B cell (primary cell): ENCODE measurements at places on chromosomes 1 and 21.

DNA sequence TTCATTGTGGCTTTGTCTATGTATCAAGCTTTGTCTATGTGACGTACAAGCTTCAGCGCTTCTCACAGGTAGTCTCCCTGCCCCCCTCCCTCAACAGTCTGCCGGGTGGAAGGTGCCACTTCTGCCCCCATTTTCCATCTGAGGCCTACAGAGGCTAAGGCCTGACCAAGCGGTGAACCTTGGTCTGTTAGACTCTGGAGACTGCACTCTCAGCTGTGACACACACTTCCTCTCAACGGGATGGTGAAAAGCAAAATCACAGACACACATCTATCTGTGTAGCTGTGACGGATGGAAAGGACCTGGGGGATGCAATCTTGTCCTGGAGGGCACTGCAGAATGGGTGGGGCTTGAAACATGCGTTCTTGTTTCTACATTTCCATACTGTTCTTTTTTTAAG is 152.9 kb upstream of the EDN2 start:
- peak; percentile 38 for DNase-seq

DNA sequence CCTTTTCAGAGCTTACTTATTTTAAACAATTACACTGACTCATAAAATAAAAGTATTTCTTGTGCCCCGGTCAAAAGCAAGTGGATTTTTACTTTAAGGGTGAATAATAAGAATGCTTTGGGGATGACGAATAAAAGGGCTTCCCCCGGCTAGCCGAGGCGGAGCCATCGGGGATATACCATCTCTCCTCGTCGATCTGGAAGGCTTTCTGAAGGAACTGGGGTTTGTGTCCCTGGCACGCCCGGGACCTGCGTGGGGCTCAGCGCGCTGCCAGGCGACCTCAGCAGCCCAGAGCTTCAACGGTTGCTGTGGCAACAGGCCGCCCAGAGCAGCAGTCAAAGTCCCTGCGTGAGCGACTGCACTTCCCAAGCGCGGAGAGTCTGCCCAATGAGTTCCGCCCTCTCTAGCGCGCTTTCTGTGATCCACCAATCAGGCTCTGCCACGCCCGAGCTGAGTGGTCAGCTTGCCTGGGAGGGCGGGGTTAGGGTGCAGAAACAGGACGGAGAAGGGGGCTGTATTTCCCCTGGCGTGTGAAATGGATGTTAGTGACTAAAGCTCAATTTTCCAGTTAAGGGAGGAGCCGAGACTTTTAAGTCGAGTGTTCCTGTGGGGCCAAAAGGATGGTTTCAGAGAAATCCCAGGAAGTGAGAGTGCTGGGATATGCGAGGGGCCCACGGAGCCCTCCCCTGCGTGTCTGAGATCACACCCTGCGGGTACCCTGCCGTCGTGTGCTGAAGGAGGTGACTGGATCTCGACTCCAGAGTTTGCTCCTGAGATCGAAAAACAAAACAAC is 33.0 kb upstream of the MGST3 start:
- DNase-seq, result peak; percentile 91

DNA sequence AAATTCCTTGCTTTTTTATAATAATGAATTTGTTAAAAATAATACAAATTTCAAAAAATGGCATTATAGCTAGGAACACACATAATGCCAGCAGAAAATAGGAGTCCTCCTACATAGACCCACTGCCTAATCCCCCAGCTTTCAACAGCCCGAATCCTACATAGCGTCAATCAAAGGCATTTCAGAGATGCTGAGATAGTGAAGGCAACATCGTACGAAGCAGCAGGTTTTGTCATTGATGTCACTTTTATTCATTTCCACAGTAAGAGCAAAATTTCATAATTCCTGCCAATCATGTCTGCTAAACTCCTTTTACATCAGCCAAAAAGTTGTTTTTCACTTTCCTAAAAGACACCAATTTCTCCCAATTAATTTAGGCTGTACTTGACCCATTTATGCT is 94.1 kb downstream of the GREM2 start:
- no peak for DNase-seq

DNA sequence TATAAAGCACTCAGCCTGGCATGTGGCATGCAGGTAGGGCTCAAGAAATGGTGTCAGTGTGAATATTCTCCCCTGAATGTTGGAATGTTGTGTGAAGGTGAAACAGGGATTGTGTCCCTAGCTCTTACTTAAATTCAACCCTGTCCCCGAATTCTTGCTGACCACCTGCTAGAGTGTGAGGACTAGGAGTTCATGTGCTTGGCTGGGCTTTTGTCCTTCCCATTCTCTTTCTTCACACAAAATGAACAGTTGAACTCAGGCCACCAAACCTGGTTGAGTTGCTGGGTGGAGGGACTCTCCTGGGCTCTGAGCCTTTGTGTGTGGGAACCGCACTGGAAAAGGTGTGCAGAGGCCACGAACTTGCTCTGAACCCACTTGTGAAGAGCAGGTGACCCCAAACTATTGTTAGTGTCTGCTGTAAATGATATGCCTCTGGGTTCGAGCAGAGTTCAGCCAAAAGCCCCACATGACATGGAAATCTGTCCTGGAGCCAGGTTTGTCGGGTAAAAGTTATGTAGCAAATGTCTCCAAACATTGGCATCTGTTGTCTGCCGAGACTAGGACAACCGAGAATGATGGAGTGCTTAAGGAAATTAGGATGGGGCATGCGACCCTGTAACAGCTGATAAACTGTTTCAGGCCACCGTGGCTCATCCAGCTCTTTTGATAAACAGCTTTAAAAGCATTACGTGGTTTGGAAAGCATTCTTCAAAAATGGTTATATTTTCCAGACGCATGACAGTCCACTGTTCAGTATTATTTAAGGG is 144.2 kb downstream of the DHRS3 start:
- no peak for DNase-seq

- DNase-seq, result no peak
These were observed 21.9 kb downstream of the GPR52 start for GRCh38 chr1:174469687-174470086.

- DNase-seq, result no peak
These were observed 24.4 kb downstream of the MRPL39 start for GRCh38 chr21:25582888-25583287.

DNA sequence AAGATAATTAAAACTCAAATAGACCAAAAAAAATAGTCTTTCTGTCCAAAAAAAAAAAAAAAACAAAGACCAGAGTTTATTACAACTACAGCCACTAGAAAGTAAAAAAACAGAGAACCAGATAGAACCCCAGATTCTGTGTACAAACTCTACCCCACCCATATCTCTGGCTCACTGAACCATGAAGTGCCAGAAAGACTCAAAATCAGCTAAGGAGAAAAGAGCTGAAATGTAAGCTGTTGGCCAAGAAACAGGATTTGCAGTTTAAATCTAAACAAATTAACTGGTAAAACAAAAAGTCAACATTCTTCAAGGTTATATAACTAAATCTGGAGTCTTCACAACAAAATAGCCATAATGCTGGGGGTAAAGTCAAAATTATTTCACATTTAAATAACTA is 278.9 kb downstream of the SEC16B start:
- DNase-seq, result no peak

DNA sequence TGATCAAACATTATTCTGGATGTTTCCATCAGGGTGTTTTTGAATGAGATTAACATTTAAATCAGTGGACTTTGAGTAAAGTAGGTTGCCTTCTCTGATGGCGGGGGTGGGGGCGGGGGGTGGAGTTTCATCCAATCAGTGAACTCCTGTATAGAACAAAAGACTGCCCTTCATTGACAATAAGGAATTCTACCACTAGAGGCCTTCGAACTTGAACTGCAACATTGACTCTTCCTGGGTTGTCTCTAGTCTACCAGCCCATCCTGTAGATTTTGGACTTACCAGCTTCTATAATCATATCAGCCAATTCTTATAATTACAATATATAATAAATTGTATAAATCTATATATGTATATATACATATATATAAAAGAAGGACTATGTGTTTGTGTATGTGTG is 520.4 kb upstream of the CXADR start:
- no peak for DNase-seq

DNA sequence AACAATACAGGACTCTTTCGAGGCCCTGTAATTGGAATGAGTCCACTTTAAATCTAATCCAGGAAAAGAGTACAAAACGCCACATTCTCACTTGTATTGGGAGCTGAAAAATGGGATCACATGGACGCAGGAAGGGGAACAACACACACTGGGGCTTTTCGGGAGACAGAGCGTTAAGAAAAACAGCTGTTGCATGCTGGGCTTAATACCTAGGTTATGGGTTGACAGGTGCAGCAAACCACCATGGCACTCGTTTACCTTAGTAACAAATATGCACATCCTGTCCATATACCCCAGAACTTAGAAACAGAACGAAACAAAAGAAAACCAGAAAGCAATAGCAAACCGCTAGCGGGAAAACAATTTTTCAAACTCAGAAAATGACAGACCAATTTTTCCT is 1532.7 kb upstream of the TPTE start:
- no peak for DNase-seq

- no peak for DNase-seq
These were observed 98.5 kb upstream of the IFFO2 start for GRCh38 chr1:19055001-19055400.

GRCh38 chr1:8004803-8005573 is 21.1 kb downstream of the ERRFI1 start:
- DNase-seq, result no peak

DNA sequence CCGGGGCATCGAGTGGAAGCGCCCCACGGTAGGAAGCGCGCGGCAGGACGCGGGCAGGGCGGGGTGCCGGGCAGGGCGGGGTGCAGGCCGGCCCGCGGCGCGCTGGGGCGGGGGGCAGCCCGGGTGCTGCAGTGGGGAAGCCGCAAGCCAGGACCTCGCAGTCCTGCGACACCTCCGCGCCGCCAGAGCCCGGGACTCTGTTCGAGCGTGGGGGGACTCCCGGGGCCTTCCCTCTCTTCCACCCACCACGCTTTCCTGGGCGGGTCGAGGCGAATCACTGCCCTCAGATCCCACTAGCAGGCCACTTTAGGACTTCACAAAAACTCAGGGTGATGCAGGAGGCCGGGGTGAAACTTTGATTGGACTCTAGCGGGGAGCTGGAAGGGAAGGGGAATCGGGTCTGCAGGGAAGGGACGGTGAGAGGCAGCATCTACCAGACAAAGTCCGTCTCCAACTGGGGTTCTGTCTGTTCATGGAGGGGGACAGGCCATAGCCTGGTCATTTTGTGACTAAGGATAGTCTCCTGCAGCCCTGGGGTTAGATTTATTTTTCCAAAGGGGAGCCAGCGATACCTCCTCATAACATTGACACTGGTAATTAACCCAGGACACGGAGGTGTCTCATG is 623 bp downstream of the CAPN2 start:
- DNase-seq, result no peak

- no peak for DNase-seq
These were observed 22.6 kb upstream of the PLD5 start for GRCh38 chr1:242546849-242547729.

GRCh38 chr1:77876884-77877283 is 11.5 kb upstream of the NEXN start:
- DNase-seq, result no peak

DNA sequence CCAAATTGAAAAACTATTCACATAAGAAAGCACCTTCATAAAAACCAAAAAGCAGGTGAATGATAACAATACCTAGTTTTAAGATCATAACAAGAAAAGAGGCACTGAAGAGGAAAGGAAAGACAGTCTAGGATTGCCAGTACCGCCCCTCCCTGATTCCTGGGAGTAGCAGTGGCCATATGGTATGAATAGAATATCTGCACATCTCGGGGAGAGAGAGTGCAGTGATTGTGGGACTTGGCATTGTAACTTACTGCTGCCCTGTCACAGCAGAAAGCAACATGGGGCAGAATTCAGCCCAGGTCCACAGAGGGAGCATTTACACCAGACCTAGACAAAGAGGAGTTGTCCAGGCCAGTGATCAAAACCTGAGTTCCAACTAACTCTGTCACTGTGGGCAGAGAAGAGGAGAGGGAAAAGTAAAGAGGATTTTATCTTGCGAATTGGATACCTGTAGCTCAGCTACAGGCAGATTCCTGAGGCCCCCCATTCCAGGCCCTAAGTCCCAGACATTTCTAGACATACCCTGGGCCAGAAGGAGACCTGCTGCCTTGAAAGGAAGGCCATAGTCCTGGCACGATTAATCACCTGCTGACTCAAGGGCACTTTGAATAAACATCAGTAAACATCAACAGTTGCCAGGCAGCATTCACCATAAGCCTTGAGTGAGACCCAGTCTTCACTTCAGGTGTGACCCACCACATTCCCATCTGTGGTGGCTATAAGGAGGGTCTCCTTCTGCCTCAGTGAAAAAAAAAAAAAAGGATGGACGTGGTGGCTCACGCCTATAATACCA is 397.5 kb downstream of the TGFB2 start:
- DNase-seq, result no peak

- no peak for DNase-seq
These were observed 94.2 kb downstream of the KCNK1 start for GRCh38 chr1:233707880-233708815.

DNA sequence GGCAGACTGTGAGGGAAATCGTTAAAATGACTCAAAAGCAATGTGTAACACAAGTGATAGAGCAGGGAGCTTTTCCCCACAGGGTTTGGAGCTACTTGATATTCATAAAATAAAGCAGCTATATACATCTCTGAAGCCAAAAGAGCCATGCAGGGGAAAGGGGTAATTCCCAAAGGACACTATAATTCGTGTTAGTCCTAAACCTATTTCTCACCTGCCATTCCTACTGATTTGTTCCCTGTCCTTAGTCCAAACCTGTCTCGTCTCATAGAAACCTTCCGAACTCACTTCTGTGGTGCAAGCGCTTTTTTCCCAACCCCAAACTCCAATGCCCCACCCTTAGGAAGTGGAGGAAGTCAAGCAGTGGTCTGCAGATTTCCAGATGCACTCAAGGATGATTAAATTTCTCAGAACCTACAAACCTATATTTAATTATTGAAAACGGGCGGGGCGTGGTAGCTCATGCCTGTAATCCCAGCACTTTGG is 946 bp upstream of the HNRNPR start:
- no peak for DNase-seq

- DNase-seq, result peak; percentile 89
These were observed at the start of gene KIF17 for GRCh38 chr1:20717452-20718342. KIF17 (minus strand) TSS chr1:20718007; CDS start chr1:20717706, 301 bp downstream.

- DNase-seq, result no peak
These were observed 29.0 kb upstream of the LGALS8 start for GRCh38 chr1:236494586-236495466.

GRCh38 chr1:106526650-106527049 is 529.8 kb upstream of the PRMT6 start:
- no peak for DNase-seq

GRCh38 chr1:27392778-27393635 is 585 bp downstream of the GPR3 start:
- DNase-seq, result peak; percentile 40

GRCh38 chr1:55347866-55348265 is 132.7 kb upstream of the USP24 start:
- no peak for DNase-seq

DNA sequence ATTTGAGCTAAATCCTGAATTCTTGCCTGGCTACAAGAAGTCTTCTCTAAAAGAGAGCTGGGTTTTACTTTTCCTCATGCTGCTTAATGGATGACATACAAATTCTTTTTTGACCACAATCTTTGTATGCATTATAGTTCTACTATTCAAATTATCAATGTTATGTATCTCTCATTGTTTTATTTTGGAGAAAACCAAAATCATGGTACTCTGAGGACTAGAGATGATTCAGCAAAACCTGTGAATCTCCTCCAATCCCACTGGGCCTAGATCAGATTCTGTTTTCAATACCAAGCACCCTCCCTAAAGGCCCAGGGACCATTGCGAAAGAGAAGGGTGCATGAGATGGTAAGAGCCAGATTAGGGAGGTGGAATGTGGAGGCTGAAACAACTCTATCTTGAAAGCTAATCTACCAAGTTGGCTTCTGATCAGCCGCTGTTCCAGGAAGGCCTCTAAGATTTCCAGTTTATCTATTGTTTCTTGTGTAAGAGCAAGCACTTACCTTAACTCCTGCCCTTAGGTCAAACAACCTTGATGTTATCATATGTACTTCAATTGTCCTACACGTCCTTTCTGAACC is 547.2 kb downstream of the PLPP3 start:
- no peak for DNase-seq
